Lung (tissue), 17 donors: ENCODE measurements at places on chromosomes 3 and 15. TPM values are rescaled to one million over a fixed set of nuclear protein-coding genes. Genes with fewer than 3 reads are reported as not detected.

- H3K36me3 ChIP-seq, result no peaks in the 10 kb centered on the region
- peak; percentile 79 for DNase-seq
- no peak overlapping the region for H3K4me3 ChIP-seq
- no peaks in the 10 kb centered on the region for H3K27me3 ChIP-seq
- peaks cover 5% of the 10 kb centered on the region for H3K4me1 ChIP-seq
Measured at GRCh38 chr3:175288621-175289020, 429.5 kb downstream of the NAALADL2 start.

DNA sequence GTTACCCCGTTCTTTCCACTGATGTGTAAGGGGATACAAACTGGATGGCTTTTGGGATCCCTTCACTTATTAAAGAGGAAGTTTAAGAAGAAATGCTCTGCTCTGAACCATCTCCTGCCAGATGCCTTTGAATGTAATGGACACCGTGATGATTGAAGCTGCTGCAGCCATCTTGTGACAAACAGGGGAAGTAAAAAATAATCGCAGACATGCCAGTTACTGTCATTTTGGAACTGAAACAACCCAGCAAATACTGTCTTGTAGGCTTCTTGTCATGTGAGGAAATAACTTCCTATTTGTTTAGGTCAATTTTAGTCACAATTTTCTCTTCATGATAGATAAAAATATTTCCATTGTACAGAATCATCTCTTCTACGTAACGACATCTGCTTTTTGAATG, 224.0 kb downstream of the CHL1 start:
- H3K27me3 ChIP-seq, result no peaks in the 10 kb centered on the region
- H3K36me3 ChIP-seq, result no peaks in the 10 kb centered on the region
- no peak overlapping the region for H3K27ac ChIP-seq
- no peaks in the 10 kb centered on the region for H3K4me1 ChIP-seq
- H3K4me3 ChIP-seq, result no peak overlapping the region

The LRRC31 gene
- 0.43 TPM for total RNA-seq

DNA sequence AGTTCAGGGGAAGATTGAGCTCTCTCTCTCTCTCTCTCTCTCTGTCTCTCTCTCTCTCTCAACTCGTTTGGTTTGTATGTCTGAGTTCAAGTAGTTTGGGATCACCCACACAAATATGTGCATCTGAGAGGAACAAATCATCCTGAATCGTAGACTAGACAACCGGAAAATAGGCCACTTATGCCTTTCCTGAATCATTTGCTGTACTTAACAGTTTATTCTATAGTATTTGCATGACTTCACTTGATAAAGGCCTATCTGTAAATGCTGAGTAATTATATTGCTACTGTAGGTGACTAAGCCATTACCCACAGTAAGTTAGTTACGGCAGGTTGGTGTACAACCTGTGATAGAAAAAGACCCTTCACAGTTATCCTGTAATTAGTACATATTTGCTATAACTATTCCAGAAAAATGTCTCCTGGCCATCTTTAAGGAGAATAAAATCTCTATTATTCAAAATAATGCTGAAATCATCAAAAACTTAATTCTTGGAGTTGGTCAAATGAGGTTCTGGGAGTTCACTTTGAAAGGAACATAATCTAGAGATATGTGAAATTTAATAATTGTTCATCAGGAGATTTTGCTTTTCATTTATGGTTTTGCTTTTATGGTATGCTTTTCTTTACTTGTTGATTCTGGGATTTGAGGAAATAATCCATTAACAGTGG, 31.1 kb downstream of the OXSM start:
- no peak for DNase-seq
- no peak overlapping the region for H3K4me3 ChIP-seq
- H3K36me3 ChIP-seq, result no peaks in the 10 kb centered on the region
- no peaks in the 10 kb centered on the region for H3K27me3 ChIP-seq
- H3K4me1 ChIP-seq, result no peaks in the 10 kb centered on the region
- H3K27ac ChIP-seq, result no peak overlapping the region

- no peak overlapping the region for H3K4me3 ChIP-seq
- H3K27ac ChIP-seq, result peak overlapping the region; percentile 57
- H3K4me1 ChIP-seq, result no peaks in the 10 kb centered on the region
Measured at GRCh38 chr3:72298201-72299152, 513.5 kb upstream of the PROK2 start.

The CFAP20DC gene
- 5.4 TPM for total RNA-seq

GRCh38 chr3:39372833-39373232, 10.3 kb upstream of the SLC25A38 start:
- H3K27ac ChIP-seq, result no peak overlapping the region
- no peak overlapping the region for H3K4me3 ChIP-seq
- no peak for DNase-seq
- no peaks in the 10 kb centered on the region for H3K4me1 ChIP-seq

The GNB4 gene
- 33.7 TPM for total RNA-seq

The ARRDC4 gene
- 20.2 TPM for total RNA-seq

The PP2D1 gene
- not detected for total RNA-seq

- peak; percentile 61 for DNase-seq
- no peaks in the 10 kb centered on the region for H3K27me3 ChIP-seq
- no peaks in the 10 kb centered on the region for H3K4me1 ChIP-seq
- no peak overlapping the region for H3K4me3 ChIP-seq
- no peaks in the 10 kb centered on the region for H3K36me3 ChIP-seq
Measured at GRCh38 chr3:66822186-66823008, 175.7 kb upstream of the KBTBD8 start.

DNA sequence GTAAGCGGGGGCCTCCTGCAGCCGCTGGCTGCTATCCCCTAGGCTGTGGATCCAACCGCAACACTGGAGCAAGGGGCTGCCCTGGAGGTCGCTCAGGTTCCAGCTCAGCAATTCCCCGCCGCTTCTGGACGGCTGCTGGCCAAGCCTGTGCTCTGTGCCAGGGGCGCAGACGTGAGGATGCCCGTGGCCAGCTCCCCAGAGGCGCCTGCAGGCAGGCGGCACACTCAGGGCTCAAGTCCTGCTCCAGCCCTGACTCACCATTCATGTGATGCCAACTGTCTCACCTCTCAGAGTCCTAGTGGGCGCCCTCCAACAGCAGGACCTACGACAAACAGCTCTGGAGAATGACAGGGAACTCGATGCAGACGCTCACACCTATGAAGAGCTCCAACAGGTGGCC, 31.6 kb downstream of the KLHL25 start:
- no peak for DNase-seq
- H3K27me3 ChIP-seq, result no peaks in the 10 kb centered on the region
- peaks cover 3% of the 10 kb centered on the region for H3K36me3 ChIP-seq
- H3K4me1 ChIP-seq, result peaks cover 6% of the 10 kb centered on the region
- no peak overlapping the region for H3K27ac ChIP-seq

The ULK4 gene
- 56.0 TPM for total RNA-seq

DNA sequence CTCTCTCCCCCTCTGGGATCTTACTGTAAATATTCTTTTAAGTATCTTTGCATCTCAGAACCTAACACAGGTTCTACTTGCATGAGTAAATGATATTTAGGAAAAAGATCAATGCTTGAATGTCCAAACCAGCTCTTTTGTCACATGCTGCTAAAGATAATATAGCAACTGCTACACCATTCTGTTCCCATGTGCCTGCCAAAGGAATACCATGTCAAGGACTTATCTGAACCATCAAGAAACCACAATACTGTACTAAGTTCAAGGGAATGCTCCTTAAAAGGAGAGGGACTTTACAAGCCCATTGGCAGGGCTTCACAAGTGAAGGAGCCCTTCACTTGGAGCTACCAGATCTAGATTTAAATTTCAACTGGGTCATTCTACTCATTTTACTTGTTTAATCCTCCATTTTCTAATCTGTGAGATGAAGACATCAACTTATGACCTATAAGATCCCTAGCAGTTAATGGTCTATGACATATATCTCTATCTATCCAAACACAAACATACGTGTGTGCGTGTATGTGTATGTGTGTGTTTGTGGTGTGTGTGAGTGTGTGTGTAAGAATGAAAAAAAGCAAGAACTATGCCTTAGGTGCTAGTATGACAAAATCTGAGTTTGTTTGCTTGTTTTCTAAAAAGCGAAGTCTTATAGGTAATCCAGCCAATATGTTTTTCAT, 13.0 kb upstream of the SEC62 start:
- H3K36me3 ChIP-seq, result no peaks in the 10 kb centered on the region
- no peaks in the 10 kb centered on the region for H3K27me3 ChIP-seq
- DNase-seq, result no peak

GRCh38 chr3:105798381-105798934, 70.4 kb downstream of the CBLB start:
- H3K27me3 ChIP-seq, result no peaks in the 10 kb centered on the region
- no peak for DNase-seq
- no peaks in the 10 kb centered on the region for H3K36me3 ChIP-seq
- H3K27ac ChIP-seq, result no peak overlapping the region
- H3K4me3 ChIP-seq, result no peak overlapping the region

GRCh38 chr3:70249509-70250160, 62.8 kb downstream of the MDFIC2 start:
- H3K4me3 ChIP-seq, result no peak overlapping the region
- H3K36me3 ChIP-seq, result no peaks in the 10 kb centered on the region
- H3K27ac ChIP-seq, result no peak overlapping the region
- H3K27me3 ChIP-seq, result peaks cover 6% of the 10 kb centered on the region
- H3K4me1 ChIP-seq, result no peaks in the 10 kb centered on the region

DNA sequence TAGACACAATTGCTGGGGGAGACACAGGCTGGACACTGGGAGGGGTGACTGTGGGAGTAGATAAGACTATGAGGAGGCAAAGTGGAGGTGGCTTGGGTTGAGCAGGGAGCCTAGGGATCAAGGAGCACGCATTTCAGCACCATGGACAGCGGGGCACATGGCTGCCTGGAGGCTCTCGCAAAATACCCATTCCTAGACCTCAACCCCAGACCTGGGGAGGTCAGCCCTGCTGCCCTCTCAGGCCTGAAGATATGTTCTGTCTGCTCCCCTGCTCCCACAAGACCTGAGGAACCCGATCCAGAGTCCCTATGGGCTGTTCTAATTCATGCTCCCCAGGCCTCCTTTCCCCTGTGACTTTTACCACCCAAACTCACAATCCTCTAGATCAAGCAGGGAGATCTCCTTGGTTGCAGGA, 16.0 kb upstream of the CPEB1 start:
- no peaks in the 10 kb centered on the region for H3K27me3 ChIP-seq
- no peak overlapping the region for H3K27ac ChIP-seq
- no peaks in the 10 kb centered on the region for H3K4me1 ChIP-seq

DNA sequence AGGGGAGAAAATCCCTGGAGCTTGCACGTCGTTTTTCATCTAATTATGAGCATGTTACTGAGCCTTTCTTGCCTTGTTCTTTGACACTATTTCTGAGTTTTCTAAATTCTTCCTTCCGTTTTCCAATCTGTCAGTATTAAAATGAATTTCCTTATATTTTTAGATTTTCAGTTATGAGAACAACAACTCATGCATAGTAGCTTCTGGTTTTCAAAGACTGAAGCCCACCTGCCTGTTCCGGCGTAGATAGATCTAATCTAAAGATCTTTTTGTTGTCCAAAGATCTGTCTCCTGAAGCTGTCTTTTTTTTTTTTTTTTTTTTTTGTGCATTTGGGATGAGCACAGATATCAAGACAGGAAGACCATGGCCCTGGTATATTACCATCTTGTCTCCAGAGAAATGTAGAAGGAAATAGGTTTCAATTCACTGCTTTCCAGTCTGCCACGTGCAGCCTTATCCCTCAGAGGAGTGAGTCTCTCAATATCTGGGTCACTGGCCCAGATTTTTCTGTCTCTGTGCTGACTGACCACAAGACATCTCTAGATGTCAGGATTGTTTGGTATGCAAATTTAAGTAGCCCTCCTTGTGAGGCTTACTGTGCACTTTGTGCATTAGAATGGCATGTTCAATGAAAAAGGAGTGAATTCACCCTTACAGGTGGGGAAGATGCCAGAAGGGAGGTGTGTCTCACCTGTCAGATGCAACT, 222.3 kb upstream of the TMC3 start:
- DNase-seq, result no peak
- H3K27ac ChIP-seq, result no peak overlapping the region
- no peaks in the 10 kb centered on the region for H3K4me1 ChIP-seq
- H3K27me3 ChIP-seq, result no peaks in the 10 kb centered on the region
- H3K4me3 ChIP-seq, result no peak overlapping the region
- H3K36me3 ChIP-seq, result no peaks in the 10 kb centered on the region

- H3K36me3 ChIP-seq, result peaks cover 9% of the 10 kb centered on the region
- H3K4me3 ChIP-seq, result no peak overlapping the region
- H3K27me3 ChIP-seq, result no peaks in the 10 kb centered on the region
Measured at GRCh38 chr15:77180757-77181156, 109.8 kb upstream of the TSPAN3 start.

The MYEF2 gene
- 38.5 TPM for total RNA-seq

DNA sequence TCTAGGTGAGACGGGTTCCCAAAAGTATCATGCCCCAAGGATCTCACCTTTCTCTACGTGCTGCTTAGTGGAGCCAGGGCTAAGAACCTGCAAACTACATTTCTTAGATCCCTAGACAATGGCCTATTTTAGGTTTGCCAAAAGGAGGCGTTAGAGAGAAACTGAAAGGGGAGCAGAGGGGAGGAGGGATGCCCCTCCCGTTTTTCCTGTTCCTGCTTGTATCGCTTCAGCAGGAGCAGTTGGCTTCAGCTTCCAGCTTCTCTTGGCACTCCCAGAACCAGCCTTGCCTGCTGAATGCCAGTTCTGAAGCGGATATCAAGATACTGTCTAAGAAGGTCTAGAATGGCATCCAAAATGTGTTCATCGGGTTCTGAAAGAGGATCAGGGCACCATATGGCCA, 58.4 kb upstream of the ABHD17C start:
- H3K4me3 ChIP-seq, result no peak overlapping the region
- no peak for DNase-seq
- no peaks in the 10 kb centered on the region for H3K36me3 ChIP-seq
- H3K4me1 ChIP-seq, result no peaks in the 10 kb centered on the region

GRCh38 chr3:41932464-41932863, 29.4 kb downstream of the ULK4 start:
- peak; percentile 1 for DNase-seq
- H3K36me3 ChIP-seq, result no peaks in the 10 kb centered on the region
- no peaks in the 10 kb centered on the region for H3K4me1 ChIP-seq
- no peak overlapping the region for H3K27ac ChIP-seq

GRCh38 chr3:186497608-186498007, 46.6 kb downstream of the CRYGS start:
- H3K4me3 ChIP-seq, result no peak overlapping the region
- DNase-seq, result no peak
- H3K27me3 ChIP-seq, result no peaks in the 10 kb centered on the region
- no peaks in the 10 kb centered on the region for H3K36me3 ChIP-seq
- no peak overlapping the region for H3K27ac ChIP-seq

DNA sequence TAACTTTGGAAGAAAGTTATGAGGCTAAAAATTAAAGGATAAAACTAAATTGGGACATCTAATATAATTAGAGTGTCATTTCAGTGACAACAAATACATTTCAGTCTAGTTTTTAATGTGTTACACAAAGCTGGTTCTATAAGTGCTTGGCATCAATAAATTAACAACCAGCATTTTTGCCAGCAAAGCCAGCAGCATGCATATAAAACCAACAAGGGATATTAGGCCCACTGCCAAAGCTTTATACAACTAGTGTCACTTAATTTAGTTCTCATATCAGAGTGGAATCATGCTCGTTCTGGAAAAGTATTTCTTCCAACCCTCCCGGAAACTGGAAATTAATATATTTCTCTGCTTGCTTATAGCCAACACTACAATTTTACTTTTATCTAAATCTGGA, 88.8 kb downstream of the THBS1 start:
- no peak overlapping the region for H3K4me3 ChIP-seq
- H3K36me3 ChIP-seq, result no peaks in the 10 kb centered on the region
- no peaks in the 10 kb centered on the region for H3K27me3 ChIP-seq
- H3K4me1 ChIP-seq, result peaks cover 40% of the 10 kb centered on the region
- H3K27ac ChIP-seq, result no peak overlapping the region

GRCh38 chr3:197686899-197687298, 49.8 kb downstream of the RUBCN start:
- no peak overlapping the region for H3K4me3 ChIP-seq
- DNase-seq, result no peak
- H3K4me1 ChIP-seq, result no peaks in the 10 kb centered on the region
- no peak overlapping the region for H3K27ac ChIP-seq
